ENCODE measurements at places on chromosomes 7 and 10.

DNA sequence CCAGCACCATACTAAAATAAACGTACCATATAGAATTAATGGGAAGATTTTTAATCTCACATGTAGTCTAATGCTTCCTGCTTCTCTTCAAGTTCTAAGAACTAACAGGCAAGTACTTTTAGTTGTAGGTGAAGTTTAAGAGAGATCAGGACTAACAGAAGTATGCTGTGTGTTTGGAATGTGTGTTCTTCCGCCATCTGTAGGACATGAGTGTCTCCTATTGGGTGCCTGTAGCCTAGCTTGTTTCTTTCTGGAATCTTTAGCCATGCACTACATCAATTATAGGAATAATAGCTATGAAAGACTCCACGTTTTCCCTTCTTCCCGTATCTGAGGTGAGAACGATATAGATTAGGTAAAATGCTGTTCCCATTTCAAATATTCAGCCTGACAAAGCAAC, 140.2 kb upstream of the AHR start:
- H3K4me1 ChIP-seq: no peaks in the 10 kb centered on the region
- H3K4me3 ChIP-seq: no peak overlapping the region
- H3K27me3 ChIP-seq: no peaks in the 10 kb centered on the region
- DNase-seq: no peak
- H3K36me3 ChIP-seq: no peaks in the 10 kb centered on the region
- no peak overlapping the region for H3K27ac ChIP-seq

- H3K27ac ChIP-seq: no peak overlapping the region
- H3K4me3 ChIP-seq: no peak overlapping the region
- H3K4me1 ChIP-seq: no peaks in the 10 kb centered on the region
- no peaks in the 10 kb centered on the region for H3K36me3 ChIP-seq
- H3K27me3 ChIP-seq: peaks cover 3% of the 10 kb centered on the region
These were observed 123.6 kb downstream of the EMX2 start for GRCh38 chr10:117666166-117666565.

GRCh38 chr10:58373442-58373827, 11.8 kb upstream of the TFAM start:
- no peaks in the 10 kb centered on the region for H3K27me3 ChIP-seq
- H3K36me3 ChIP-seq: peaks cover 12% of the 10 kb centered on the region

DNA sequence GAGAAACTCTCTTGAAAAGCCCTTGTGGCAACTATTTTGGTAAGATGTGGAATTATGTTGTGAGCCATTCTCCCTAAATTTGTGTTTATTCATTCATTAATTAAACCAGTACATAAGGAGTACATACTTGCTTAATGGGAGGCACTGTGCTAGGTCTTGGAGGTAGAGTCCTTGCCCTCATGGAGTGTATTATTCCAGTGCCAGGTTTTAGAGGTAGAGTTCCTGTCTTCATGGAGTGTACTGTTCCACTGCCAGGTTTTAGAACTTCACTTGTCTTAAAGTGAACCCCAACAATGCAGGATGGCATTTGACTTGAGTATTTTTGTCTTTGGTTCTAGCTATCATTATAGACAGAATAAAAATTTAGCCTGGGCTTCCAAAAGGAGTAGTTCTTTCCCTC, 8.8 kb downstream of the MXI1 start:
- no peak for DNase-seq
- H3K27ac ChIP-seq: no peak overlapping the region
- H3K4me3 ChIP-seq: no peak overlapping the region

DNA sequence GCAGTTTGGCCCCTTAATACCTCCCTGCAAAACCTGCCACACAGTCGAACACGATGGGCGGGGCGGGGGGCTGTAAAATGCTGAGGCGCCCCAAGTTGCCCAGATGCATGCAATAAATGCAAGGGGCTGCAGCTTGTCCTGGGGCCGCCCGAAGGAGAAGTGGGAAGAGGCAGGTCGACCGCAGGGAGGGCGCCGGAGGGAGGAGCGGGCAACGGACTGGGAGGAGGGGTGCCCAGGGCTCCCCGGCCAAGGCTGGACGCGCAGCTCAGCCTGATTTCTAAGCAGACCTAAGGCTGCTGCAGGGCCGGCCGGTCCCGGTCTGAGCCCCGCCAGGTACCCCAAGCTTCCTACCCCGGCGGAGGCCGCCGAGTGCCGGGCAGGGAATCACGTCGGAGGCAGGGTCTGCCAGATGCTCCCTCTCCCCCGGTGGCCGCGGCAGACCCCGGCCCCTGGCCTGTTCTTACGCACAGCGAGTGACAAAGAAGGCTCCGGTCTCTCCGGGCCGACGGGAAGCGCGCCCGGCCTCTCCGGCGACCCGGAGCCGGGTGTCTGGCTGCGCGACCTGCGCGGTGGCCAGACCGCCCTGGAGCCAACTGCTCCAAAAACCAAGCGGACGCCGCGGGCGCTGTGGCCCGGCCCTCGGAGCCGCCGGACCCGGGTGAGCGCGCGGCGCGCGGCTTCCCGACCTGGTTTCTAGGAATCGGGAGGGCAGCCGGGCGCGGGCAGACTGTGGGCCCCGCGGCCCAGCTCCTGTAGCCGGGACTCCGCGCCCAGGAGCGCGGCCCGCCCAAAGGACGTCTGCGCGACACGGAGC, 744 bp upstream of the EBF3 start:
- peaks cover 46% of the 10 kb centered on the region for H3K4me1 ChIP-seq
- peak overlapping the region; percentile 37 for H3K4me3 ChIP-seq
- H3K27me3 ChIP-seq: peaks cover 88% of the 10 kb centered on the region

- H3K27me3 ChIP-seq: no peaks in the 10 kb centered on the region
- no peak for DNase-seq
- H3K36me3 ChIP-seq: no peaks in the 10 kb centered on the region
- no peak overlapping the region for H3K4me3 ChIP-seq
These were observed 124.4 kb downstream of the ST7 start for GRCh38 chr7:117077658-117078057.
